ENCODE measurements at places on chromosomes 3 and 15.

DNA sequence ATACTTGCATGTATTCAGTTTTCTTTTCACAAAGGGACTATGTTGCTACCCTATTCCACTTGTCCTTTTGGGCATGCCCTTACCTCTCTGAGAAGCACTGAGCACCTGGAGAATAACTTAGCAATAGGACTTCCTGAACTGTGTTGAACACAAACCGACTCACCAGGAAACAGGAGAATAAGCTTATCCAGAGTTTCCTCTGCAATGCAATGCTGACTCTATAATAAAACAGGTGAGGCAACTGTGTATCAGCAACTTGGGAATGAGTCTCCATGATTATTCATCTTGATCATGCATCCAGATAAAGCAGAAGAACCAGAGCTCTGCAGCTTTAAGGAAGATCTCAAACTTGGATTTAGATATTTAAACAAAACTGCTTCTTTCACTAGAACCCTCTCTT lies 806.5 kb downstream of the IGSF11 start:
- no peak for DNase-seq

DNA sequence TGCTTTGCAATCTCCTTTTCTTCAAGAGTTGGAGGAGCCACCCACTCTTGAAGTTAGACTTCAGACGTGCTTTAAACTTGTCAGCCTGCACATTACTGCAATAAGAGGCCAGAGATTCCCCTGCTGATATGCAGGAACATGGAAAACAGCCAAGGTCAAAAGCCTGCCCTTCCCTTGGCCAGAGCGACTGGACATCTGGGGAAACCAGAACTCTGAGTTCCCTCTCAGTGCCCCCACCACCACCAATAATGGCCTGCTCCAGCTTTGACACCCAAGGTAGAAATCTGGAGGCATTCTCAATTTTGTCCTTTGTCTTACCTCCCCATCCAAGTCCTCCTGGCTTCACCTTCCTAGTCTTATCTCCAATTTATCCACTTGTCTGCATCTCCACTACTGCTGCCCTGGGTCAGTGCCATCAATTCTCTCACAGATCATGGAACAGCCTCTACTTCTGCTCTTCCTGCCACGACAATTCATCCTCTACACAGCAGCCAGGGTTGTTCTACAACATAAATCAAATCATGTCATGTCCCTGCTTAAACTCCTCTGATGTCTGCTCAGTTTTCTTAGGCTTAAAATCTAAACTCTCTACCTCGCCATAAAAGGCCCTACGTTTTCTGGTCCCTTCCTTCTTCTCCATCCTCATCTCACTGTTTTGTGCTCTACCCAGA lies 191.6 kb upstream of the WNT5A start:
- no peak for DNase-seq

DNA sequence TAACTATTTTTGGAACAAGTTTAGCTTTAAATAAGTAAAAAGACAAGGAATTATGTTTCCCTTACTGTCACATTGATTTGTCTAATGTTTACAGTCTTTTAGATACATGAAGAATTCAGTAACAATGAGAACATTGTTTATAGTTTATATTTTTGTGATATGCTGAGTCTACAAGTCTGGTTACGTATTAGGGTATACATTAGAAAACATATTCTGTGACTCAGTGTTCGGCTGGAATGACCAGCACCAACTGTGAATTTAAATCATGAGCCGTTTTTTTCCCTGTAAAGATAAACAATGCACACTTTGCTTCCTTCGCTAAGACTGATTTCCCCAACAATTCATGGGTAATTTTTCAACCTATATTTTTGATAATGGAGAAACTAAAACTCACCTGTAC lies 131.5 kb downstream of the DUT start:
- no peak for DNase-seq

GRCh38 chr3:1469687-1470086 lies 376.9 kb downstream of the CNTN6 start:
- DNase-seq, result no peak

GRCh38 chr15:96027501-96027900 lies 303.0 kb upstream of the NR2F2 start:
- no peak for DNase-seq

- DNase-seq, result no peak
Measured at GRCh38 chr3:95097493-95097892, 1034.6 kb downstream of the NSUN3 start.

DNA sequence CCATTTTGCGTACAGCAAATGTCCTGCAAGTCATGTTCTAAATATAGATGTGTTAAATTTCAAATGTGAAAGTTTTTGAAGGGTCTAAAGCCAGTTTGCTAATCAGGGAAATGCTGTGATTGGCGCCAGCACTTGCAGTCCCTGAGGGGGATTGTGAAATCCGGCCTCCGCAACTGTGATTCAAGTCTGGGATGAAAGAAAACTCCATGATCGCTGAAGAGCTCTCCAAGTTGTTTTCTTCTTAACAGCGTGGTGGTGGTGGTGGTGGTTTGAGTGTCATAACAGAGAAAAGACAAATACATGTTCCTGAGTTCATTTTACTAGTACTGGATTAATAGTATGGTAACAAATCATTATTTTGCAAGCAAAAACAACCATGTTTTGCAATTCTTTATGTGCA lies 51.8 kb downstream of the MITF start:
- DNase-seq, result peak; percentile 89
